ENCODE measurements at places on chromosomes 11 and 22.
A peak's percentile ranks its signal among the peaks of the same experiment; 100 is the strongest.

- DNase-seq: peak; percentile 27
These were observed 39.1 kb downstream of the MMP27 start for GRCh38 chr11:102666331-102666957.

DNA sequence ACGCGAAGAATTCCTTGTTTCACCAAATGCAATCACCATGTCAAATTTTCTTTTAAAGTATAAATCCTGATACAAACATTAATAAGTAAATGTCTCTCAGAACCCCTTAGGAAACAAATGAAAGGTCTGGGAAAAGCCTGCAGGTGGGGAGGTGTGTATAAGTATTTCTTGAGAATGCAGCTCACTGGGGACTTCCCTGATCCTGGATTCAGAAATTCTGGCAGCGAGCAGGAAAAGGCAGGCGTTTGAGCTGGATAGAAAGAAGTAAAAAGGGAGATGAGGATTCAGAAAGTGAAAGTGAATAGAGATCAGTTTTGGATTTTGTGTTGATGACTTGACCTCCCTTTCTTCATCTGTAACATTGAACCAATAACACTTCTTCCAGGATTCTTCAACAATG lies 68.3 kb upstream of the CTSC start:
- no peak for DNase-seq

DNA sequence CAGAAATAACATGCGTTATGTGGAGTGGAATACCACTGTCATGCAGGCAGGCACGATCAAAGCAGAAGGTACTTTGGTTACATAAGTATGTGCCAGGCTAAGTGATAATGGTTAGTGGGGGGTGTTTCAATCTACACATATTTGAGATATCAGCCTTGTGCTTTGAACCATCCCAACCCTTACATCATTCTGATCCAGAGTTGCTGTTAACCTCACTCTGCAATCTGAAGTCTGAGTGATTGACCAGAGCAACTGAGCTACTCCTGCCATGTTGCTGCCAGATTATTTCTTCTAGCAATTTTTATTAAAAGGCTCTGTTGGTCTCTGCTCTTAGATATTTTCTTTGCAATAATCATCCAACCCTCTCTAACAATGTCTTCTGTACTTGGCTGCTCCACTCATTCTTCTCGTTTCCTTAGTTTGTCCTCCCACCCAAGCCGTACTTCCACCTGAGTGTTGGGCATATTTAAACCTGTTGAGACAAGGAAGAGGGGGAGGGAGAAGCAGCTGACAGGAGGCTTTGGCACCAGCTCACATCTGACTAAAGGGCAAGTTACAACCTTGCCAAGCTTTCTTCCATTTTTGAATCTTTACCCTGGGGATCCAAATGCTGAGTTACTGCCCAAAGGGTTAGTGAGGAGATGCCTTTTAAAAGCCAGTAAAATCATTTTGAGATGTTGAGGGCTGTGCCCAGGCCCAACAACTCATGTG lies 114.1 kb upstream of the SESN3 start:
- no peak for DNase-seq

GRCh38 chr11:59254286-59254685 lies 41.6 kb upstream of the MPEG1 start:
- no peak for DNase-seq

- DNase-seq: no peak
These were observed 7.9 kb downstream of the C2CD3 start for GRCh38 chr11:74162681-74163467.
